ENCODE measurements at places on chromosomes 5 and 9.

- no peak for DNase-seq
Observed at GRCh38 chr5:168169791-168170190, 121.7 kb upstream of the WWC1 start.

- DNase-seq, result peak; percentile 74
Observed at GRCh38 chr5:155943516-155944407, 383.2 kb upstream of the SGCD start.

DNA sequence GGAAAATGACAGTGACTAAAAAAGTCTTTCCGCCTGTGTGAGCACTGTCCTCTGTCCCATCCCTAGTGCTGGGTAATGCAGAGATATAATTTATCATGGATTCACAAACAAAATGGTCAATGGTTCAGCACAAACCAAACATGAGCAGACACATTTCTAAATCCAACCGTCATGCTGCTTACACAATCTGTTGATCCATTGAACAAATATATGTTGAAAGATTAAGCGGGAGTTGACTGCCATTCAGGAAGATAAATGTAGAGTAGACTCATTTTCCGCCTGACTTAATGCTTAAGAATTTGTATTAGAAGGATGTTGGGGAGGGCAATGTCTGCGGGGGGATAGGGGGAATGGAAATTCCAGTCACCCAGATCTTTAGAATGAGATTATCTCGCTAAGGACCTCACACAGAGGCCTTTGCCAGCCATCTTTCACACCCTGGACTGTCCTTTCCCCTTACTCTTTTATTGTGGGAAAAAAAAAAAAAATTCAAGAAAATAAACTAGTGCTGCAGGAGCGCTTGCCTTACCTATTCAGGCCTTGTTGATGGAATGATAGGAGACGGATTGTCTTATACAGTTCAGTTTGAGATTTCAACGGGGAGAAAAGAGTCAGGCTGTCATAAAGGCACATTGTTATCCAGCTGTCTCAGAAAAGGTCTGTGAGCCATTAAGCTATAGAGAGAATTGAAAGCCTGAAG lies 153.7 kb downstream of the TLE1 start:
- DNase-seq, result no peak

DNA sequence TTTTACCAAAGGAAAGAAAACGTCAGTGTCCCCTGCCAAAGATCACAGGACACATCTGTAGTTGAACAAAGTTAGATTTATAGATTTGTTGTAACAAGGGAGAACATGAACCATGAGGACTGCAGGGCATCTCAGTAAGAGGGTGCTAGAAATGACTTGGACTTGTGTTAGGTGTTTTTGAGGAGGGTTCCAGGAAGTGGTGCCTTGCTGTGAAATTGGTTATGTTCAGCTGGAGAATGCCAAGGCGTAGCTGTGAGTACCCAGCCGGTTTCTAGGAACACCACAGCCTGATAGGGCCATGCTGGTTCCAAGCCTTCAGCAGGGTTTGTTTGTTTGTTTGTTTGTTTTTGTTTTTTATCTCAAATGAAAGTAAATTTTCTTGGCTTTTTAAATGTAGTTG lies 5.3 kb downstream of the SPEF2 start:
- DNase-seq, result no peak
